ENCODE measurements at places on chromosomes 4 and X. TPM values are rescaled to one million over a fixed set of nuclear protein-coding genes. Genes with fewer than 3 reads are reported as not detected.

- DNase-seq = no peak
Observed at GRCh38 chrX:21374163-21374993, at the start of gene CNKSR2. TSS of gene CNKSR2 (plus strand) at chrX:21374418. CDS start at chrX:21374898, 480 bp downstream.

- no peak for DNase-seq
Observed at GRCh38 chrX:10259716-10260115, 102.9 kb downstream of the CLCN4 start.

GRCh38 chrX:10090319-10090718 lies 66.5 kb upstream of the CLCN4 start:
- no peak for DNase-seq

DNA sequence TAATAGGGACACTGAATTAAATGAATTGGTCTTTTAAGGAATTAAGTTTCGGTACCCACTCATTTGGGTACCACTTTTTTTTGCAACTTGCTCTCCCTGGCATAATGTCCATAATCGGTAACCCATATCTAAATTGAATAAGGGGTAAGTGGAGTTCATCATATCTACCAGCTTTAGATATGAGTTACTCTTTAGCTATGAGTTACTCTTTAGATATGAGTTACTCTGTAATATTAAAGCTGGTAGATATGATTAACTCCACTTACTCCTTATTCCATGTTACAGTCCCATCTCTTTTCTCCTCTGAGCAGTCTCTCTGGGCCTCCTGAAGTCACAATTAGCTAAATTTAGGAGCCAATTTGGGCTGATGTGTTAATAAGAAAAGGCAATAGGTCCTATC lies 85.7 kb downstream of the TEX13C start:
- DNase-seq = no peak

GRCh38 chr4:1227816-1228215 lies 21.1 kb downstream of the CTBP1 start:
- DNase-seq = no peak

GRCh38 chrX:5998456-5998855 lies 230.2 kb downstream of the NLGN4X start:
- DNase-seq = no peak

DNA sequence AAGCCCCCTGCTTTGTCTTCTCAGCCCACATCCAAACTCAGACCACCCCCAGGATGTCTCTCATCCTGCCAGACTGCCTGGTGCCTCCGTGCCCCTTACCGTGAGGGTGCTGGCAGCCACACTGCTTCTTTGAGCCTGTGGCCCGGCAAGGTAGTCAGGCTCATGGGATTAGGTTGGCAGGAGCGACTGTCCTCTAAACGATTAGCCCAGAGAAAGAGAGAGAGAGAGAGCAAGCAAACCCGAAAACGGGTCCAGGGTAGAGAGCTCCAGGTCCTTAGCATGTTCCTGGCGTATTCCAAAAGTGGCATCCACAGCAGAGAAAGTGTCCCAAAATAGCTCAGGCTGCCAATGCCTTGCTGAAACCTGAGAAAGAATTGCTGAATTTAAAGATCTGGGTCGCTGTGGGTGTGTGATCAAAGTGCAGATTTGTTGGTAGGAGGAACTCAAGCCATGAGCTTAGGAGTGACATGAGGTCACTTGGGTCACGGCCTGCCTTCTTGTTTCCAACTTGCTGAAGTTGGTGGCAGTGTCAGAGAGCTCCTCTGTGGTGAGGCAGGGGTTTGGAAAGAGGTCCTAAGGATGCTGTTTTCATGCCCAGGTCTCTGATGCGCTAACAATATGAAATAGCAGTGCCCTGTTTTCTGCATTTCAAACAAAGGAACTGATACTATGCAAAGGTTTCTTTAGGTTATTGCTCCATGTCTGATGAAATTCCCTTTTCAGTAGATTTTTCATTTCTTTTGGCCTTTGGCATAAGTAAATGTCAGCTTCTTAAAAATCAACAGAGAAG lies 81.6 kb downstream of the RTL9 start:
- DNase-seq = no peak

GRCh38 chrX:48458711-48459110 lies 11.3 kb downstream of the SLC38A5 start:
- no peak for DNase-seq

DNA sequence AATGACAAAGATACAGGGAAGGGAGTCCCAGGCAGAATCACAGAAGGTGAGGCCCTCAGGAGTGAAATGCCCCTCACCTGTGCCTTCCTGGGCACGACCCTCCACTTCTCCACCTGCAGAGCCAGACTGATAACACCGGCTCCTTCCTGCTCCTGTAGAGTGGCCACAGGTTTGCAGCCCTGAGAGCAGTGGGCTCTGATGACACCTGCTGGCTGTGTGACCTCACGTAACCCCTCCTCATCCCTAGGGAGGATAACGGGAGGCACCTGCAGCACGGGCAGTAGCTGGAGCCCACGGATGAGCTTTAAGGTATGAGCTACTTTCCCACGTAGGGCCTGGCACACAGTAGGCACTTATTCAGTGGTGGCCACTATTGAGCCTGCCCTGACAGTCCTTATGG lies 25.5 kb upstream of the MAN2B2 start:
- no peak for DNase-seq

DNA sequence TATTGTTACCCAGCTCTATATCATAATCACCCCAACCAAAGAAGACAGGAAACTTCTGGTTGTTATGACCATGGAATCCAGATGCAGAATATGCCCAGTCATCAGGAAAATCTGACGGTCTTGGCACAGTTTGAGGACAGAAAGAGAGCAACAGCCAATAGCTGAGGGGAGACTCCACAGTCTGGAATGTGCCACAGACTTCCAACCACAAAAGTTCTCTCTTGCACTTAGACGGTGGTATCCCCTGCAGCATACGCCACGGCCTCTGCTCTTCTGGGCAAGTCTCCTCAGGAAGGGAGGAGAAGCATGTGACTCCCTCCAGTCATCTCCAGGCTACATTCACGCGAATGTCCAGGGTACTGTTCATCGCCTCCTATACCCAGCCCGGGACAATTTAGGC lies 18.4 kb downstream of the ZNF827 start:
- DNase-seq = no peak

GRCh38 chr4:136319789-136320464 lies 1212.4 kb downstream of the PCDH18 start:
- no peak for DNase-seq

DNA sequence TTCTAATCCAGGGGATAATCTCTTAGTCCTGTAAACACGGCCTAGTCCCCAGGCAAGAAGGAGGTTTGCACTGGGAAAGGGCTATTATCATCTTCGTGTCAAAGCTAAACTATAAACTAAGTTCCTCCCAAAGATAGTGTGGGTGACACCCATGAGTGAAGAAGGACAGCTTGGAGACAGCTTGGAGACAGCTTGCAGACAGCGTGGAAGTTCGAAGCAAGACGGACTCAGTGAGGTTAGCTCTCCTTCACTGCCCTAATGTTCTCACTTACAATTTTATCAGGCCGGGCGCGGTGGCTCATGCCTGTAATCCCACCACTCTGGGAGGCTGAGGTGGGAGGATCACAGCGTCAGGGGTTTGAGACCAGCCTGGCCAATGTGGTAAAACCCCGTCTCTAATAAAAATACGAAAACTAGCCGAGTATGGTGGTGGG lies 19.2 kb upstream of the PLCXD1 start:
- DNase-seq = no peak

GRCh38 chrX:20333672-20334071 lies 67.0 kb upstream of the RPS6KA3 start:
- no peak for DNase-seq

GRCh38 chrX:146863566-146863965 lies 49.0 kb upstream of the CXorf51A start:
- no peak for DNase-seq

DNA sequence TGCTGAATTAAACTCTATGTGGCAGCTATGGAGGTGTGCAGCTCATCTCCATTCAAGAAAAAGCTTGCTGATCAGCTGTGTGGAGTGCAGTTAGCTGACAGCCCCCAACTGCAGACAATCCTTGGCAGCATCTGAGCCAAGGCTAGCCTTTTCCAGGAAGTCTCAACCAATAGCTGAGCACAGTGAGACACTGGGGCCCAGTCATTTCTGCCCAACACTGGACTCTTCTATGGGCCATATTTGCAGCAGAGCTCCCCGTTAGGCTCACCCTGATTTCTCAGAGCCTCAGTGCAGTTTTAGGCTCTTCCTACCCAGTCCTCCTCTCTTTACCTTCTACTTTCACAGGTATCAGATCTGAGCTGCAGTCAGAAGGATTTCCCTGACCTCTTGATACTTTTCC lies 12.9 kb downstream of the DDX53 start:
- DNase-seq = no peak

DNA sequence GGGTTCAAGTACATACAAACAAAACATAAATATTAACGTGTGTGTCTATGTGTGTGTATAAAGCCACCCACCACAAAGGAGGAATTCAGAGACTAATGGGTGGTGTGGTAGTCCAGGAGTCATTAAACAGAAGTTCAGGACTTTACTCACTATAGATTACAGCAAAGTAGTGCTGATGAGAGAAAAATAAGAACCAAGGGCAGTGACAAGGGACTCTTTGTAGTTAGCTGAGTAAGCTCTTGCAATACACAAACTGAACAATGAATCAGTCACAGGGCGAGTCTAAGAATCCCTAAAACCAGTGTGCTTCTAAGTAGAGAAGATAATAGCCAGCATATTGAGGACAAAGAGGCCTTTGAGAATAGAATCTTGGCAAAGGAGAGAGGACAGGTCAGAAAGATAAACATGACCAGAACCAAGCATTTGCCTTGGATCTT lies 232.4 kb downstream of the PPP3CA start:
- no peak for DNase-seq

DNA sequence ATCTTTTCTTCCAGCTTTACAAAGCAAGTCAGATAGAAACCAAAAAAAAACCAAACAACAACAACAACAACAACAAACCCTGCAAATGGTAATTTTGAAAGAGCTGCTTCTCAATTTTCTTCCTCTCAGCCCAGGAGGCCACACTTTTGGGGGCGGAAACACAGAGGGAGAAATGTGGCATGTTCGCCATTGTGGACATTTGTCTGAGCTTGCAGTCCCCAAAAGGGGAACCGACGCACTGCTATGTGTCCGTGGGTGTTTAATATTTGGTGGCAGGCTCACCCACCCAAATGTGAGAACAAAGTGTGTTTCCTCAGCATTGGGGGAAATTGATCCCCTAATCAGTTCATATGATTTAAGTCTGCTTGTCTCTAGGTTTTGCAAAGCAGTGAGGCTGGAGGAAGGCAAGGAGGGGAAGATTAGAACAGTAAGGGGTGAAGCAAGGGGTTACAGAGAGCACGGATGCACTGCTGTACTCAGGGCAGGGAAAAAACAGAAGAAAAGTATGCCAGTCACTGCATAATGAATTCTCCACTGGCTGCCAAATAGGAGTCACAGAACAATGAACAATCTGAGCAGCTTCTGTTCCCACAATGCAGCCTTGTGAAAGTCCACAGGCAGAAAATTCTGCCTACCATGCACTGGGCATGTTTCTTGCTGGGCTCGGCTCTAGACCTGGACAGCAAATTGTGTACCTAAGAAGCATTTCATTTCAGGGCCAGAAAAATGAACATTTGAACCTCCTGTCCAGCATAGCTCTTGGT lies 74.7 kb upstream of the GPM6B start:
- DNase-seq = no peak

- no peak for DNase-seq
Observed at GRCh38 chr4:26412381-26413372, 77.6 kb downstream of the CCKAR start.

GRCh38 chr4:22488106-22488505 lies 27.8 kb downstream of the ADGRA3 start:
- no peak for DNase-seq

GRCh38 chr4:35975617-35976355 lies 268.5 kb downstream of the ARAP2 start:
- DNase-seq = no peak

GRCh38 chr4:122458625-122459024 lies 2.1 kb upstream of the IL2 start:
- DNase-seq = no peak

DNA sequence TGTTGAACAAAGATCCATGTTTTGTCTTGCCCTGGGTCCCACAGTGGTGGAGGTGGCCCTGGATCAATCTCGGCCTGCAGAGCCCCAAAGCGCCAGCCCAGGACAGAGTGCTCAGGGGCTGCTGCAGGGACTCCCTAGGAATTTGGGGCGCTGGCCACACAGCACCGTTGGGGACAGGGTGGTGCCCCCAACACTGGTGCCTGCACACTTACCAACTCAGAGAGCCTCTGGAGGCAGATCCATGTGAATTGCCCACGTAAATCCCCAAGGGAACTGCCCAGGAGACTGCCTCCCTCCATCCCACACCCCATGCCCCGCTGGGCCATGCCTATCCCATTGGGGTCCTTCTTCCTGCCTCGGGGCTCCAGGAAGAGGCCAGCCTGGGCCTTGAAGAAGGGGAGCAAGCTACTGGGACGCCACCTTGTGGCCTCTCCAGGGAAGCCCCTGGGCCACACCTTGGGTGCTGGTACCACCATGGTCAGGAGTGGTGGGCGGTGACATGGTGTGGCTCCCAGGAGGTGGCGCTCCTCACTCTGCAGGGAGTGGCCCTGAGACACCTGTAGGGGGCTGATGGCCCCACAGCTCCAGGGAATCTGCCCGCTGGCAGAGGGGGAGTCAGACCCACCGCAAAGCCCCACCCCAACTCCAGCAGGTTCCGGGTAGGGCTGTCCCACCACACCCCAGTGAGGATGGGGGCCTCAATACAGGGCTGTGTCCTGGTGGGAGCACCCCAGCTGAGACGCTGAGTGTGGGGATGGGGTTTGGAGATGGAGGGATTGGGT lies 22.8 kb downstream of the CFAP99 start:
- no peak for DNase-seq

GRCh38 chrX:149313871-149314371 lies 191.2 kb downstream of the IDS start:
- DNase-seq = no peak

DCAF8L2 gene
- not detected for total RNA-seq

PNMA6A gene
- total RNA-seq = 0.32 TPM

DRP2 gene
- total RNA-seq = 2.4 TPM

IQSEC2 gene
- 43.3 TPM for total RNA-seq

SMPX gene
- total RNA-seq = not detected

AFM gene
- not detected for total RNA-seq

NPY2R gene
- total RNA-seq = not detected

GLRA2 gene
- total RNA-seq = not detected

CEP44 gene
- total RNA-seq = 5.7 TPM

FAM193A gene
- total RNA-seq = 30.9 TPM

NWD2 gene
- total RNA-seq = 0.64 TPM

CENPI gene
- total RNA-seq = not detected

CLDN2 gene
- 0.43 TPM for total RNA-seq
